ENCODE measurements at places on chromosomes 3 and 15.
A peak's percentile ranks its signal among the peaks of the same experiment; 100 is the strongest.

DNA sequence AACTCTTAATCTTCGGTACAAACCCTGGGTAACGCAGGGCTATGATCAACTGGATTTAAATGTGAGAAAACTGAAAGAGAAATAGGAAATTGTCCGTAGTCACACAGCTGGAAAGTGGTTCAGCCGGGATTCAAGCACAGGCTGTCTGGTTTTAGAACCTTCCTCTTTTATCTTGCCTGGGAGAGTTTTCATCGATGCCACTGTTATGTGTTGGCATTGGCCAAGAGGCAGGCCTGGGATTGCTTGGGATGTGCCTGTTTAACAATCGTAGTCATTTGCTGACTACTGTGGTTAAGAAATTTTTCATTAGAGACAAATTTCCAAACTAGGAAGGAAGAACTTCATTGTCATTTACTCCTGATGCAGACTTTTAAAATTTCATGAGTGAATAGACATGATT is 4.3 kb downstream of the MCTP2 start:
- peak; percentile 40 for DNase-seq

DNA sequence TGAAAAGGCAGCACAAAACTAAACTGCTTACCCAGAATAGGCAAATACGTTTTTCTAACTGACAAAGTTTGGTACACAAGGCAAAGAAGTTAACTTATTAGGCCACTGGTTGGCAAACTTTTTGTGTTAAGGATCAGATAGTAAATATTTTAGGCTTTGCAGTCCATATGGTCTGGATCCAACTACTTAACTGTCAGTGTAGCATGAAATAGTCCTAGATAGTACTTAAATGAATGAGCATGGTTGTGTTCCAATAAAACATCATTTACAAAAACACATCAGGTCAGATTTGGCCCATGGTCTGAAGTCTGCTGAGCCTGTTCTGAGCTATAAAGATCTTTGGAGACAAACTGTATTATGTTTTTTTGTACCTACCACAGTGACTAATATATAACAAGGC is 136.9 kb downstream of the PCCB start:
- no peak for DNase-seq

- DNase-seq, result no peak
Measured at GRCh38 chr3:141680620-141681389, 57.3 kb upstream of the RNF7 start.

- no peak for DNase-seq
Measured at GRCh38 chr15:36782681-36783080, 203.3 kb downstream of the CDIN1 start.

DNA sequence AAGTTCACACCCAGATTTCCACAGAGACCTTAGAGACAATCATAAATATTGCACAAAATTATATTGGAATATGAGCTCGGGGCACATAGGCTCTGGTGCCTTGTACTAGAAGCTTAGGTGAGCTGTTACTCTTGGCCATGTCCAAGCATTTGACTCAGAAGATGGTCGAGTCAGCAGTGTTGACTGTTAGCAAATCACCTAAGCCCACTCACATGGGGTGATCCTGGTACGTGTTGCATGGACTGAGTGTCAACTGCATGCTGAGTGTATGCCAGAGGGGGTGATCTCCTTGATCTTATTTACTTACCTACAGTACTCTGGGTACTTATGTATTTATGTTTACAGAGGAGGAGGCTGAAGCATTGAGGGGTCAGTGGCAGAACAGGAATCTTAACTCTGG is 14.0 kb downstream of the SMAD3 start:
- no peak for DNase-seq

DNA sequence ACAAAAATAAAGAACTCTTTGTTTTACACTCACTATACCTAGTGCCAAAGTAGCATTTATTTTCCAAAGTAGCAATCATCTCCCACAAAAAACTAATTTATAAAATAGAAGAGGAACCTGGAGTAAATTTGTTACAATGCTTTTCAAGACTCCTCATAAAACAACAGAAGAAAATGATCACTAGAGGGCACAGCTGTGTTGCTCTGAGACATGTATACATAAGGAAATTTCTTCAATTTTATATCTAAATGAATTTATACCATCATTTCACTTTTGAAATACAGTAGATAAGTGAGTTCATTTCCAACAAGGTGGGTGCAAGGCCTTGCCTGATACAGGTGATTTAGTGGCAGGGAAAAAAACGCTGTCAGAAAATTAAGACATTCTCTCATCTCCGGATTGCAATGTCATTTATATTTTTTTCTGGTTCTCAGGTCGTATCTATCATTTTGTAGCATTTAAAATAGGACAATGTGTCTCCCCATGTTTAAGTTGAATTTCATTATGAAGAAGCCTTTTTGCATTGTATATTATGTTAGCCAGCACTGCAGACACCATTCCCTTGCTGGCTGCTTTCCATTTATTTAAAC is 25.3 kb upstream of the ARHGEF26 start:
- peak; percentile 25 for DNase-seq

All from inflammatory macrophage treated with lipopolysaccharide for 1 hour (primary cell).